ENCODE measurements at places on chromosomes 7 and 10.

GRCh38 chr7:31309407-31309806, 31.1 kb downstream of the NEUROD6 start:
- DNase-seq, result no peak

- no peak for DNase-seq
Measured at GRCh38 chr7:115572111-115572510, 458.5 kb downstream of the TFEC start.

- DNase-seq, result no peak
Measured at GRCh38 chr7:139559364-139560105, 36.0 kb downstream of the CLEC2L start.

GRCh38 chr7:156792611-156793010, 100.4 kb downstream of the LMBR1 start:
- no peak for DNase-seq
